ENCODE measurements at places on chromosomes 11 and 22.

DNA sequence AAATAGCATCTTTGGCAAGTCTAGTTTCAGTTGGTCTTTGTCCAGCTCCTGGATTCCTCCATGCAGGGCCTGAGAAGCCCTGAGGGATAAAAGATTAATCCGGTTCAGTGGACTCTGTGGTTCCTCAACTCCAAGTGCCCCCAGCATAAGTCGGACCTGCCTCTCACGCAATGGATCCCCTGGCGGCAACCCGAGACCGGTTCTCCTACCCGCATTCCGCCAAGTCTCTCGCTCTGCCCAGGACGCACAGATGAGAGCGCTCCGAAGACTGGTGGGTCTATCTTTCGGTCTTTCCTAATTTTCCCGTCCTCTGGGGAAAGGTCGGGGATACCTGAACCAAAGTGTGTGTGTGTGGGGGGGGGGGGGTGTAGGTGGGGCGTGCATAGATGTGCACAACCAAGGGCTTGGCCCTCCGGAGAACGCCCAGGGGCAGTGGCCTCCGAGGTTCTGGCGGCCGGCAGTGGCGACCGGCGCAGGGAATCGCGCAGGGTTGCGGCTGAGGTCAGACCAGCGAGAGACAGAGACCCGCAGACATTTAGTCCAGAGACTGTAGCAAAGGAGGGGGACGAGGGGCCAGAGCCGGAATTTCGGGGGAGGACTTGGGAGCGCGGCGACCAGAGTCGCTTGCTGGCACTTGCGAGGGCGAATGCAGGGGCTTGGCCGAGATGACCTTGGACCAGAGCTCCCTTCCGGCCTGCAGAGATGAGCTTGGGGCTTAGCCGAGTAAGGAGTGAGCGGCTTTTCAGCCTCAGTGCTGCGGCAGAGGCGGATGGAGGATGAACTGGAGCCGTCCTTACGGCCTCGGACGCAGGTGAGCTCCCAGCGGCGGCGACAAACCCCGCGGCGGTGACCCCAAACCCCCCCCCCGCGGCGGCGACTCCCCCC is 712 bp upstream of the SLC2A11 start:
- DNase-seq, result peak; percentile 13

DNA sequence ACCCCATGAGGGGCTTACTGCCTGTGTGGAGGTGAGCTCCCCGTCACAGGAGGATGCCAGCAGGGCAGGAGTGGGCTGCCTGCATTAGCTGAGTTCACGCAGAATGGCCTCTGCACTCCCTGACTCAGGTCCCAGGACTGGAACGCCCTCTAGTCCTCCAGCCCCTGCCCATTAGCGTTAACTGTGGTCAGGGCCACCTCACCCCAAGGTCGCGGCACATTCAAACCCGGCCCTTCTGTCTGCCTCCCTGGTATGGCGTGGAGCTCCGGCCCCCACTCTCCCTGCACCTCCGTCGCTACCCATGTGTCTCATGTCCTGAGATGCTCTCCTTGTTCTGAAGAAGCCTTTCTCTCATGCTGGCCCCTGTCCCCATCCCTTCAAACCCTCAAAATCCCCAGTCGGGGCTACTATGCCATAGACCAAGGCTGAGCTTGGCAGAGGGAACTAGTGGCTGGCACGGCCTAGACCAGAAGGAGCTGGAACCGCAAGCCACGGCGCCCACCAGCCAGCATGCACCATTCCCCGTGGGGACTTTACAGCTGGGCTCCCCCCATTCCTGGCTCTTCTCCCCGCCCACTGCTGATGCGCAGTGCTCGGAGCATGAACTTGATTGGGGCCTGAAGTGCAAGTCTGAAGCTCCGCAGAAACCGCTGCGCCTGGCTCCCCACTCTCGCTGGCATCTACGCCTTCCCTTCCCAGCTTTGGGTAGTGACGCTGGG is 79.5 kb upstream of the RTL6 start:
- DNase-seq, result no peak

GRCh38 chr11:15093432-15093831 is 20.0 kb downstream of the CALCB start:
- no peak for DNase-seq

- no peak for DNase-seq
Measured at GRCh38 chr11:17244046-17244445, 32.5 kb upstream of the NUCB2 start.

- no peak for DNase-seq
Measured at GRCh38 chr11:87444993-87445392, 407.3 kb downstream of the TMEM135 start.

GRCh38 chr11:134356656-134357544 is 25.1 kb downstream of the GLB1L2 start:
- DNase-seq, result no peak

DNA sequence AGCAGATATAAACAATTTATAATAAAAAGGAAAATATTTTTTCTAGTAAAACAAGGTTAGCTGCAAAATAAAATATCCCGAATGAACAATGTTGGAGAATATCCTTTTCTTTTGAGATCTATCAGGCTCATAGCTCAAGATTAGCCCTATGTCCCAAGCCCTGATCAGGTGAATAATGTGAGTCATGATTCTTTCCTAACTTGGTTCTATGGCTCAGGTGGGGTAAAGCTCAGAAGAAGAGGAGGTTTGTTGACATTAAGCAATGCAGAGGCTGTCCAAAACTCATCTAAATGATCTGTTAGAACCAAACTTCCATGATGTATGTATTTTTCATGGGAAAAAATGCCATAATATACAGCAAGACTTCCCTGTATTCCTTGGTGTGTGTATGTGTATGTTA is 86.1 kb downstream of the TRIM44 start:
- DNase-seq, result no peak

DNA sequence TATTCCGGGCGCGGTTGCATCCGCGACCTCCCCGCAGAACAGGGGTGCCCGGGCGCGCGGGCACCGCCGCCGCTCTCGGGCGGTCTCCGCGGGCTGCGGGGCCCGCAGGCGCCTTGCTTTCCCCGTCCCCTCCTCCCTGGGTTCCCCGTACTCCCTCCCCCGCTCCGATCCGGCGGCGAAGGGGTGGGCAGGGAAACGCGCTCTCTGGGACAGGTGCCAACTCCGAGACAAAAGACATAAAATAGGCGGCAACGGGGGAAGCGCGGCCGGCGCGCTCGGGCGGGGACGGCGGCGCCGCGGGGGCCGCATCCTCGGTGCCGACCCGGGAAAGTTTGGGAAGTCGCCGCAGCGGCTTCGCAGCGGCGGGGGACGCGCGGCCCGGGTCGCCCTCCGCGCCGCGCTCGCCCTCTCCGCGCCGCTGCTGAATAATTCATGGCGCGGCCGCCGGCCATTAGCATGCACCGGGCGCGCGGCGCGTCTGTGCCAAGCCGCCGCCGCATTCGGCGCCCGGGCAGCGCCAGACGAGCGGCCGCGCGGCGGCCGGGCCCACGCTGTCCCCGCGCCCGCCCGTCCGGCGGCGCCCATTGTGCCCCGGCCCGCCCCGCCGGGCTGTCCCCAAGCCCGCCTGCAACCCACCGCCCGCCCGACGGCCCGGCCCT is 78.7 kb upstream of the PPARA start:
- peak; percentile 57 for DNase-seq

DNA sequence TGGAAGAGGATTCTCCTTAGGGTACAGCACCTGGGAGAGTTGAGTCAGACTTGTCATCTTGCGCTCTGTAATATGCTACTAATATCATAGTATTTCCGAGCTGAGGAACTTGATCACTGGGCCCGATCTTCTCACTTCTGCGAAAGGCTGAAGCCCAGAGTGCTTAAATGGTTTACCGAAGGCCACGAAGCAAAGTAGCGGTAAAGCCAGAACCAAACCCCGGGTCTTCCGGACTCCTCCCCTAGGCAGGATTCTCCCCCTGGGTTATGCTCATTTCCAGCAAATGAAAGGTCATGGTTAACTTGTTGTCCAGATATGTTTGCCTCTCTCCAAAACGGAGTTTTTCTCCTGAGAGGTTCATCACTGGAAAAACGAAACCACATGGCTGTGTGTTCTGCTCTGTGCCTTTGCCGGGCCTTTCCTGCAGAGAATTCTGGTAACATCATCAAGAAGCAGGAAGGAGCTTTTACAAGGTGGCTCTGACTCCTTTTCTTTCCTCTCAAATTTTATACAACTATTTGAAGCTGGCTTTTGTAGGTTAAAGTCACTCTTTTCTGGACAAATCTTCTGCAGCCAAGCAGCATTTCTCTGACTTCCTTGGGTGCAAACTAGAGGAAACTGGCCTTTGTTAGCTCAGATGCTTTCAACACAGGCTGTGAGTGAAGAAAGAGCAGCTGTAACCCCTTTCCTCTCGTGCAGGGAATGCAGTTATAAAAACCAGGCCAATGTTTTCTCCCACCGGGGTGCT is 35.5 kb downstream of the UBASH3B start:
- DNase-seq, result no peak

- DNase-seq, result peak; percentile 65
Measured at GRCh38 chr22:50599816-50600455, 657 bp upstream of the MAPK8IP2 start.

- DNase-seq, result peak; percentile 87
Measured at GRCh38 chr11:121418625-121419114, 33.4 kb upstream of the SORL1 start.

DNA sequence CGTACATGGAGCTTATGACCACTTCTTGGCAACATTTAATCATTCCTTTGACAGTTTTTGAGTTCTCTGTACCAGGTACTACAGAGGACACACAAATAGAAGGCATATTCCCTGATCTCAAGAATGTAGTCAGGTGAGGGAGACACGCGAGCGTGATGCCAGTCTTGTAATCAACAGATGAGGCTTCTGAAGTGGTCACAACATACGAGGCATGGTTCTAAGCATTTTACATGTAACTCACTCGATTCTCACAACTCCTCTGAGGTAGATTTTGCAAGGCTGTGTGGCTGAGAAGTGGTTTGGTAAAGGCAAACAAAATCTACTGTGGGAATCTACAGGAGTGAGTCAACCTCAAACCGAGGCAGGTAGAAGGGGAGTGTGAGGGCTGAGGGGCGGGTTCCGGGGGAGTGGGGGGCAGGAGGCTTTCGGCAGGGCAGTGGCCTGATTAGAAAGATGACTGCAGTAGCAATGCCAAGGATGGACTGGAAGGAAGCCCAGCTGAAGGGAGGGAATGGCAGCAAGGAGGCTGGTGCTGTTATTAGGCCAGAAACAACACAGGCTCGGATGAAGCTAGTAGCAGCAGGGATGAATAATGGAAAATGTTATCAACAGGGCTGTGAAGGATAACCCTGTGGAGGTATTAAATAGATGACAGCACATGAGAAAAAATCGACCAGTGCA is 63.8 kb downstream of the ST14 start:
- no peak for DNase-seq

DNA sequence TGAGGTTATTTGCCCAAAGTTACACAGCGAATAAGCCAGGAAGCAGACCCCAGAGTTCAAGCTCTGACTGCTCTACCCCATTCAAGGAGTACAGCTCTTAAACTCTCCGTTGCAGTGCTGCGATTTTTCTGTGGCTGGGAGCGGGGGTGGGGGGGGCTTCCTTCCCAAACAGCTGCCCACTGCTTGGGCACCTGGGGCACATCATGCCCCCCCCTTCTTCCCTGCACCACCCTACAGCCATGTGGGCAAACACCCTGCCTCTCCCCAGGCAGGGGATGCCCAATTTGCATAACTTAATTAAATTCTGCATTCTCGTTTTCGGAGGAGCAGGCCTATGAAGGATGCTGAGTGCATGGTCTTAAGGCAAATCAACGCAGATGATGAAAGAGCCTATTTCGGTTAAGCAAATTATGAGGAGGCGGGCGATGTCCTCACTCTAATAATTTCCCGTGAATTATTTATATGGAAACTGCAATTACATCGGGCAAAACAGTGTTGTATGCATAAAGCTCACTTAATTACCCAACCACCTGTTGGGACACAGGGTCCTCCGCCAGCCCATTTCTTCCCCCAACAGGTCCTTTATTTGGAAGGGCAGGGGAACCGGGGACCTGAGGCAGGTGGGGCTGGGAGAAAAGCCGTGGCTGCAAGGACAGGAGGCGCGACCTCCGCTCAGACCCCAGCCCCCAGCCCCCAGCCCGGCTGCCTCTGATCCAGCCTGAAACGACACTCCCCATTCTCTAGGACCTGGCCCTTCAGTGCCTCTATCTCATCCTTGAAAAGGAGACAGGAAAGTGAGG is 610.5 kb downstream of the BUD13 start:
- DNase-seq, result no peak

GRCh38 chr11:2573240-2574042 is 126.4 kb downstream of the KCNQ1OT1 start:
- DNase-seq, result no peak

- DNase-seq, result no peak
Measured at GRCh38 chr11:69957849-69958248, 120.3 kb upstream of the ANO1 start.

- no peak for DNase-seq
Measured at GRCh38 chr11:122308226-122308625, 192.2 kb upstream of the BLID start.

DNA sequence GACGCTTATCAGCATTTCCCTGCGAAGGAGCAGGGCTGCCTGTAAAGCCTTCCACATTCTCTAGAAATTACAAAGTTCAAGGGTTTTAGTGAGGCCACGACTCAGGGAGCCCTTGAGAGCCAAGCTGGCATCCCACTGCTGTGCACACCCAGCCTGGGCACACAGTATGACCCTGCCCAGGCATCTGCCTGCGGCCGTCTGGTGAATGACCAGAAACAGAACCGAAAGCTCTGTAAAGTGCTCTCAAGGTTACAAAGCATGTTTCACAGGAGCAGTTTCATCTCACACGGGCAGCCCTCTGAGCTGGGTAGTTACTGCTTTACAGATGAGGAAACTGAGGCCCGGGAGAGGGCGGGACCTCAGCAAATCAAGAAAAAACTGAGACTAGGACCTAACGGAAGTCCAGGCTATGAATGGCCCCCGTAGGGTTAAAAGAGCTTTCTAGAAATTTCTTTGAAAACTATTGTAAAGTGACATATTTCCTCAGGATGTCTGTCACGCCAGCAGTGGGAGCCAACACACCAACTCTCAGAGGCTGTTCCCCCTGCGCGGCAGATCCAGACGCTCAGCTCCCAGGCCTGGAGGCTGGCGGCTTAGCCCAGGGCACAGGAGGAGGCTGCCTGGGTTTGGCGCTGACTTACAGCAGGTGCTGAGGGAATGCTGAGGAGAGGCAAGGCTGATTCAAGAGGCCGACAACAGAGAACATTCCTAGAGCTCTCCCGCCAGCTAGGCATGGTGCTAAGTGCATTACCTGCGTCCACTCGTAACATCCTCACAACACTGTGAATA is 7.7 kb upstream of the TCF20 start:
- peak; percentile 32 for DNase-seq

DNA sequence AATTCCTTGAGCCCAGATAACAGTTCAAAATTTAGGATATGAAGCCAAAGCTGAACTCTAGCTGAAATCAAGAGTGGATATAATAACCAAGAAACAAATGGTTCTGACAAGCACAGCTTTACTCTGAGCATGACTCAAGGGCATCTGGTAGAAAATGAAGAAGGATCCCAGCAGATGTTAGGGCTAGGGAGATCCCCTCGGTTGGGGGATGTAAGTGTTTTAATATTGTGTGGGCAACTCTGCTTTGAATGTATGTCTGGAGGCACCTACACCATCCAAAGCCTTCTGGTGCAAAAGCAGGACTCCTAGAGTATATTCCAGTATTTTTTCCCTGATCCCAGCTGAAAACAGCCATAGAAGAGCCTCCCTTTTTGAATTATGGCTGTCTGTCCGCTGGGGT is 61.7 kb downstream of the FLI1 start:
- no peak for DNase-seq

Measured in CD4-positive, alpha-beta T cell treated with Interleukin-1 beta for 1 hour (primary cell).